ENCODE measurements at places on chromosomes 11 and 22.

DNA sequence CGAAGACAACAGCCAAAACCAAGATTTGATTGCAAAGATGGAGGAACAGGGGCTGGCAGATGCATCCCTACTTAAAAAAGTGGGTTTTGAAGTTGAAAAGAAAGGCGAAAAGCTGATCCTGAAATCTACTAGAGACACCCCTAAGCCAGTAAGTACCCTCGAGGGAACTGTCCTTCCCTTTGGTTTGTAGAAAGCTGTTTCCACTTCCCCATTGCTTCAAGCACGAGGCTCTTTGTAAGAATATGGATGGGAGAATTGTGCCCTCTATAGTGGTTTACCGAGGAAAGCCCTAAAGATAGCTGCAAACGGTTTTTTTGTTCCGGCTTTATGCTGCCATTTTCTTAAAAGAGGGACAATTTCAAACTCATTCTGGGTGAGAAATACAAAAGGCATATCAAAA, 133.9 kb downstream of the WNT7B start:
- DNase-seq: no peak

GRCh38 chr22:45059296-45059695, 49.5 kb upstream of the PHF21B start:
- DNase-seq: no peak

DNA sequence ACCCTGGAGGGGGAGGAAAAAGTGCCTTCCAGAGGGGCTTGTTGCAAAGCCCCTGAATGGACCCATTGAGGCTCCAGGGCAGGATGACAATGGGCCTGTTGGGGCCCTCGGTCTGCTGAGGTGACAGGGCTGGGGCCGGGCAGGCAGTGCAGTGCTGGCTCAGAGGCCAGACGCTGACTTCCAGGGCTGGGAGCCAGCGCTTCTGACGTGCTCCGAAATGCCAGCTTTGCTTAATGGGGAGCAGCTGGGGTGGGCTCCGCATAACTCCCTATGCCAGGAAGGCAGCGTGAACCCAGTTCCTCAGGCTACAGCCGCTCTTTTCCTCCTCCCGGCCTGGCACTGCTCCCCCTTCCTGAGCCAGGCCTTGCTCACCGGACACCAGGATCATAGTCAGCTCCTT, 17.7 kb downstream of the NAV2 start:
- no peak for DNase-seq

DNA sequence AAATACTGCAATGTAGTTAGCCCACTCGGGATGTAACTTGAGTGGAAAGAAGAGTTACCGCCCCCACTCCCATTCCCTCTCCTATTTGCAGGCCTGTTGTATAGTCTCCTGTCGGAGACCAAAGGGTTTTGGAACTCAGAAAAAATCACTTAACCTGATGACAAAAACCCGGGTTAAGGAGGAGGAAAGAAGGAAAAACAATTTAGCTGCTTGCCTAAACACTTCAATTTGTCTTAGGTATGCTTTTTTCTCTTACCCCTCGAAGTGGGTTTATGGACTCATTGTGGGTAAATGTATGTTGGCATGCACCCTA, 2.2 kb downstream of the YAP1 start:
- DNase-seq: no peak

DNA sequence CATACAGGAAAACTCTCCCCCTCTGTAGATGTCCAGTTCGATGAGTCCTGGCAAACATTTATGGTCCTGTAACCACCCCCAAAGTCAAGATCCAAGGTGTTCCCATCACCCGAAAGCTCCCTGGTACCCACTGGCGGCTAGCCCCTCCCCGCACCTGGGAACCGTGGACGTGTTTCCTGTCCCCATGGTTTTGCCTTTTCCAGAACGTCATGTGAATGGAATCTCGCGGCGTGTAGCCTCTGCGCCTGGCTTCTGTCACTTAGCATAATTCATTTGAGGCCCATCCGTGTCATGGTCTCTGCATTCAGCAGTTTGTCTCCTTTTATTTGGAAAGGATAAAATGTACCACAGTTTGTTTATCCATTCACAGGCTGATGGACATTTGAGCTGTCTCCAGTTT, 106.3 kb downstream of the KCNQ1 start:
- DNase-seq: no peak

- no peak for DNase-seq
Observed at GRCh38 chr11:76975513-76975912, 58.7 kb upstream of the B3GNT6 start.

DNA sequence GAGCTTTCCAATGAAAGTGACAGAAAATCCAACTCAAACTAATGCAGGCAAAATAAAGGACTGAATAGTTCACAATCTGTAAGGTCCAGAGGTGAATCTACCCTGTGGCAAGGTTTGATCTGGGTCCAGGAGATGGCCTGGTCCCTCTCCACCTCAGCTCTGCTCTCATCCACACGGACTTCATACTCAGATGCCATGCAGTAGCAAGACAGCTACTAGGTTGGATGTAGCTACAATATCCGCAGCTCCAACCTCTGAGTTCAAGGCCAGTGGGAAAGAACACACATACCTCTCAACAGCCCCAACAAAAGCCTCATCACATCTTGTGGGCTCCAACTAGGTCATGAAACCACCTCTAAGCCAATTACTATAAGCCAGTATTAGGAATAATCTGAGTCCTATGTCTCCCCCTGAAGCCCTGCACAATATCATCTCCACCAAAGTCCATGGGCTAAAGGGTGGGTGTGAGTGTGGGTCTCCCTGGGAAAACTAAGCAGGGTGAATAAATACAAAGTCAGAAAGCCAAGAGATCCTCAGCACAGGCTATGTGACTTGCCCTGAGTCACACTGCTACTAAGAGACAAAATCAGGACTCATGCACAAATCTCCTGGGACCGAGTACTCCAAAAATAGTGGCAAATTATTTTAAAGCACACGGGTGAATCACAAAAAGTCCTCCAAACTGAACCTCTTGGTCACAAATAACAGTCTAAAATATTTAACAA, 78.8 kb downstream of the LARGE1 start:
- no peak for DNase-seq

- DNase-seq: peak; percentile 84
Observed at GRCh38 chr11:124762105-124762623, at the start of gene ESAM. Gene ESAM, minus strand, starts transcription at chr11:124762290. Its CDS starts 136 bp downstream, at chr11:124762154.

GRCh38 chr22:27801202-27801615, 347 bp downstream of the MN1 start:
- peak; percentile 78 for DNase-seq

- peak; percentile 49 for DNase-seq
Observed at GRCh38 chr11:2295971-2296912, 5.5 kb downstream of the C11orf21 start.

DNA sequence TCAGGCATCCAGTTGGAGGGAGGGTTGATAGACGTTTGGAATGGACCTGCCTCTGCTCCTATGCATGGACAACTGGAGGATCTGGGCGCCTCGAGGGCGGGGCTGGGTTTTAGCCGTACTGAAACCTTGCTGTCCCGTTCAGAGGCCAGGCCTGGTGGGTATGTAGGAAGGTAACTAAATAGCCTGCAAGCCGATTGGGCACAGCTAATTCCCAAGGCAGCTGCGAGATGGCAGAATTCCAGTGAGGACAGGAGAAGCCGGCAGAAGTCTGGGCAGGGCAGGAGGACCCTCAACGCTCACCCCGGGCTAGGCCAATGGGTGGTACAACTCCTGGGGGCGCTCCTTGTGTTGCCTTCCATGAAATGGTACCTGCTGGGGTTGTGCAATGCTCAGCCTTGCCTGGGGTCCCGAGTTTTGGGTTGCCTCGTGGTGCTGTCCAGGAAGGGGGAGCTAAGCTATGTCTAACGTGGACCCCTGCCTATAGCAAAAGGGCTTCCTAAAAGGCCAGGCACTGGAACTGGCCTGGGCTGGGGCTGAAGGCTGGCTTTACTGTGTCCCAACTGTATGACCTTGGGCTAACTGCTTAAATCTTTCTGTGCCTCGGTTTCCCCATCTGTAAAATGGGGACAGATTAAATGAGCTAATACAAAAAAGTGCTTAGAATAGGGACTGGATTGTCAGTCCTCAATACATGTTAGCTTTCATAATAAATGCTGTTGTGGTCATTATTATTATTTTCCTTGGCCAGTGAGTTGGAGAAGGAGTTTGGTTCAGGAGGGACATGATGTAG, 30.1 kb upstream of the CD82 start:
- no peak for DNase-seq

GRCh38 chr11:70290361-70291065, 20.0 kb downstream of the PPFIA1 start:
- no peak for DNase-seq

- DNase-seq: peak; percentile 90
Observed at GRCh38 chr22:20429254-20430100, 8.1 kb downstream of the SCARF2 start.

GRCh38 chr11:12693479-12694182, 19.4 kb downstream of the TEAD1 start:
- no peak for DNase-seq

DNA sequence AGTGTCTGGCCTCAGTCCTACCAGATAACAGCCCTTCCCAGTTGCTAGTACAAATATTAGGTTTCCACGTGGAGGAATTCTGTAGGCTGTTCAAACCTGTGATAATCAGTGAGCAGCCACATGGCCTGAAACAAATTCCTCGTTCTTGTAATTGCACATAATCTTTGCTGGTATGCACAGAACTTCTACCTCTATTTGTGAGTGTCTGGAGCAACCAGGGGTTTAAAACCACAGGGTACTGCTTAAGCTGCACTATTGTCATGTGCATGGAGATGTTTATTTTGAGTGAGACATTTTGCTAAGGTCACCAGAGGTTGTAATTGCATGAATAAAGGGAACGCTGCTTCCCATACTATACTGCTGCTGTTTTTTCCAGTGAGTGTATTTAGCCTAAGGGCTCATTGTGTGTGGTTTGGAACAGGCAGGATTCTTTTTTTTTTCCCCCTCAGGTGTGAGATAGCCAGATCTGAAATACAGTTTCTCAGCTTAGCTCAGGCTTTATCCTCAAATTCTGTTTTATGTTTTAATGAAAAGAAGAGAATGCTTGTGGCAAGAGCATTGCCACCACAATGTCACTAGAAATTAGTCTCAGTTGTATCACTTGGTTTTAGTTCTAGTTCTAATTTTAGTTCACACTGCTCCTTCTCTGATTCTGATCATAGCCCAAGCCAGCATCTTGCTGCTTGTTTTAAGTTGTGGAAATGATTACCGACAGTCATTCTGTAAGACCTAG, 60.5 kb downstream of the CYB5R2 start:
- no peak for DNase-seq

DNA sequence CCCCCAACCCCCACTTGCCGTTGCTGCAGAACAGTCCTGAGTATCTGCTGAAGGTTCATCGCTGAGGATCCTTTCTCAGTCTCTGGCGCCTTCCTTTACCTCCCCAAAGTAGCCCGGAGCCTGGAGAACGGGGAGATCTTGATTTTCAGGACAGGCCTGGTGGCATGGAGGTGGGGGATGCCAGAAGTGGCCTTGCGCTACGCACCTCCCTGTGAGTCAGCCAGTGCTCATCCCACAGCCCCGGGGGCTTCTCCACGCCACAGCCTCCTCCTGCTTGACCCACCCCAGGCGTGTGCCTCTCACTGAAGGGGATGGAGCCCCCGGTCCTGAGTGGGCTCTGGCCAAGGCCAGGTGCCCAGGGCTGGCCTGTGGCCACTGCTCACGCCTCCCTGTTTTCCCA, 339.6 kb downstream of the TBC1D22A start:
- DNase-seq: no peak

GRCh38 chr11:118609380-118610224, 2.2 kb downstream of the PHLDB1 start:
- peak; percentile 78 for DNase-seq

DNA sequence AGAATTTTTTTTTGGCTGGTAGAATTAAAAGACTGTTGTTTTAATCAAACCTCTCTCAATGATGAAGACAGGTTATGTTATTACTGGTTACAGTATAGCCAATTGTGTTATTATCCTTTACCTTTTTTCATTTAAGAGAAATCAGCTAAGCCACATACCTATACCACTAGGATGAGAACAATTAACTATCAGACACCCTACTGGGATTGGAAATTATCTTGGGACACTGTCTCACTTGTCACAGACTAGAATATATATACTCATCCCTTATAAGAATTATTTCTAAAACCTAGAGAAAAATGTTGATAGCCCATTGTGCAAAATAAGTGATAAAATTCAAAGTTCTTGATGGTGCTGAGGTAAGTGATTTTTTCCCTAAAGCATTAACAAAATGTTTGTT, at the start of gene OR5AS1:
Gene OR5AS1, plus strand, starts transcription at position 301 of the 400 bp plus-strand sequence. CDS start 2,765 bp downstream, outside the sequence.
- no peak for DNase-seq

GRCh38 chr11:44199298-44199697, 103.8 kb downstream of the EXT2 start:
- no peak for DNase-seq

GRCh38 chr11:67649634-67650510, 658 bp downstream of the ACY3 start:
- DNase-seq: no peak

GRCh38 chr11:78961937-78962701, 387.5 kb upstream of the NARS2 start:
- DNase-seq: no peak

- DNase-seq: no peak
Observed at GRCh38 chr11:5275369-5276110, 5.8 kb upstream of the HBE1 start.

DNA sequence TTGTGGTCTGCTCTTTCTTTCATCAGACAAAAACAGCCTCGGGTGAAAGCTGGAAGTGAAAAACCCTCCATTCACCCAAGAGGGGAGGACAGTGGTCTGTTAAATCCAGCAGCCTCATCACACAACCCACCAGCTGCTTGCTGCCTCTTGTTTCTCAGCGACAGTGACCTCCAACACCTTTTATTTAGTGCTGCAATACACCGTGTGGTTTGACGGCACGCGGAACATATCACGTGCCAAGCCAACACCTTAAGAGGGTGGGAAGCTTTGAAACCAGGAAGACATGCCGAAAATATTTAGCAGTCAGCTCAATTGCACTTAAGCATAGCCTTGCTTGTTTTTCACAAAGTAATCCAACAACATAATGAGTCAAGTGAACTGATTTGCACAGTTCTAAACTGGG, 39.8 kb upstream of the POGLUT3 start:
- DNase-seq: no peak

- no peak for DNase-seq
Observed at GRCh38 chr11:86063536-86063935, 5.3 kb downstream of the PICALM start.

- DNase-seq: no peak
Observed at GRCh38 chr22:48501231-48501750, 1326.4 kb downstream of the BRD1 start.

DNA sequence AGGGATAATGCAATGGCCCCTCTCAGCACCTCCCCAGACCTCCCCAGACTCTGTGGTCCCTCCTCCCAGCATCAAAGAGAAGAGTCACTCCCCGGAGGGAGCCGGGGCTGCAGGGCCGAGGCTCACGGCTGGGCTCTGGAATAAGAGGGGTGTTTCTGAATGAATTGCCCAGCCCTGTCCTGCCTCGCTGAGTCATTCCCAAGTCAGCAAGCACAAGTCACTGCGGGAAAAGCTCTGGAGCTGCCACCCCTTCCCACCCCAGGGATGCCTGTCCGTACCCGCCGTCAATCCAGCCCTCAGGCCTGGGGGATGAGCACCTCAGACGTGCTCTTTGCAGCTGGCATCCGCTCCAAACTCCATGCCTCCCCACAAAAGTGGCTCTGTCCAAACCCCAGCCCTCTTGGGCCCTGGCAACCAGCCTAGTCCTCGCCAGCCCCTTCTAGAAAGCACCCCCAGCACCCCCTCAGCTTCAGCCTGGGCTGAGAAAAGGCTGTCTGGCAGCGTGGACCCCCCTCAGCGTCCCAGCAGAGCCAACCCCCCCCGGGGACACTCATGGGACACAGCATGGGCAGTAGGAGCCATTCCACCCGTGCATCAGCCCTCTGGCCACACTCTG, 22.7 kb downstream of the CELSR1 start:
- DNase-seq: no peak

Measured in activated CD8-positive, alpha-beta memory T cell treated with anti-CD3 and anti-CD28 coated beads for 24 hours (primary cell).